Tibial artery (tissue), 4 donors: ENCODE measurements at places on chromosomes 11 and 22.

DNA sequence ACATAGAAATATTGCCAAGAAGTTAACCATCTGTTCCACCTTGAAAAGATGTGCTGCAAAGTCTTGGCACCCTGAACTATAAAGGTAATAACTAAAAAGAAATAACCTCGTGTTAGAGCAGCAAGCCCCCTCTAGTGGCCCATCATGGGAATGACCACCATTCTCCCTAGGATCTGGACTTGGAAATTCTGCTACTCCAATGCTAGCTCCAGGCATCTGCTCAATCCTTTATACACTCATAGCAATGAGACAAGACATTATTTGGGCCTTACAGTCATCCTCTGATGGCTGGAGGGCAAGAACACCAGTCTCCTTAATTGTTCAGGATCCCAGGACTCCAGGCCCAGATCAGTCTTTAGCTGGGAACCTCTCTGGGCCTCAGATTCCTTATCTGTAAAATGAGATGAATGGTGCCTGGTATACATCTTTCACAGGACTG is 76.0 kb downstream of the CWC15 start:
- peak; percentile 48 for DNase-seq

GRCh38 chr11:116782728-116783127 is 5.1 kb downstream of the ZPR1 start:
- DNase-seq = no peak

GRCh38 chr22:35728639-35729308 is 11.1 kb downstream of the APOL5 start:
- DNase-seq = no peak

DNA sequence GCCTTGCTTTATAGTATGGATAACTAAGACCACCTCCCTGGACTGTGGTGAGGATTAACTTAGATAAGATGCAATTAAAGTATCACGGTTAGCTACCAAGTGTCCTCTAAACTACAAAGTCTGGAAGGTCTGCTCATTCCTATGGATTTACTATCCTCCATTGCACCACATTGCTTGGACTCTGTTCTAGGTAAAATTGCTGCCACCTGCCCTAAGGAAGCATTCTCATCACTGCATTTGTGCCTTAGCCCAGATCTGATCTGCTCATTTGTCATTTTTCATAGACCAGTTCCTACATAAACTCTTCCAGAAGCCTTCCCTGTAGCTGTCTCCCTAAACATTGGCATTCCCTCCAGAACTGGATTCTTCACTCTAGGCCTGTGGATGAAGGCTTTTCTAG is 380.0 kb downstream of the INSC start:
- DNase-seq = no peak

DNA sequence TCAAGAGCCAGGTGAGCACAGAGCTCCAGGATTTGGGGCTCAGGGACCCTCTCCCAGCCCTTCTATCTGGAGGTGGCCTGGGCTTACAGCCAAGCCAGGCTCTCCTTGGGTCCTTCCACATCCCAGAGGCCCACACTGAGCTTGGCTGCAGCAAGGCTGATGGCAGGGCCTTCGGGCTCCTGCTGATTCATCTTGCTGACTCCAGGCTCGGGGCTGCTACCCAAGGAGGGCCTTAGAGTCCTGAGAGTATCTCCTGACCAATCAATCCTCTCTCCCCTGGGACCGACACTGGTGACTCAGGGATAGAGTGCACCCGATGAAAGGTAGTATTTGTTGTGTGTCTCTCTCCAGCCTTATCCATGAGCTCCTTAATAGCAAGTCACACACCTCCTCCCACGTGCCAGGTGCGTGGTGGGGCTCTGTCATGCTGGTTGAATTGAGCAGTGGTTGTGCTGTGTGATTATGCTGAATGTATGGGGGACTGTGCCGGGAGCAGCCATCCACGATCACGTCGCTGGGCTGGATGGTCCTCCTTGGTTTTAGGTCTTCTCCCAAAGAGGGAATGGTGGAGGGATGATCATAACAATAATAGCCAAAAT is 62.3 kb downstream of the GRIK4 start:
- DNase-seq = no peak

DNA sequence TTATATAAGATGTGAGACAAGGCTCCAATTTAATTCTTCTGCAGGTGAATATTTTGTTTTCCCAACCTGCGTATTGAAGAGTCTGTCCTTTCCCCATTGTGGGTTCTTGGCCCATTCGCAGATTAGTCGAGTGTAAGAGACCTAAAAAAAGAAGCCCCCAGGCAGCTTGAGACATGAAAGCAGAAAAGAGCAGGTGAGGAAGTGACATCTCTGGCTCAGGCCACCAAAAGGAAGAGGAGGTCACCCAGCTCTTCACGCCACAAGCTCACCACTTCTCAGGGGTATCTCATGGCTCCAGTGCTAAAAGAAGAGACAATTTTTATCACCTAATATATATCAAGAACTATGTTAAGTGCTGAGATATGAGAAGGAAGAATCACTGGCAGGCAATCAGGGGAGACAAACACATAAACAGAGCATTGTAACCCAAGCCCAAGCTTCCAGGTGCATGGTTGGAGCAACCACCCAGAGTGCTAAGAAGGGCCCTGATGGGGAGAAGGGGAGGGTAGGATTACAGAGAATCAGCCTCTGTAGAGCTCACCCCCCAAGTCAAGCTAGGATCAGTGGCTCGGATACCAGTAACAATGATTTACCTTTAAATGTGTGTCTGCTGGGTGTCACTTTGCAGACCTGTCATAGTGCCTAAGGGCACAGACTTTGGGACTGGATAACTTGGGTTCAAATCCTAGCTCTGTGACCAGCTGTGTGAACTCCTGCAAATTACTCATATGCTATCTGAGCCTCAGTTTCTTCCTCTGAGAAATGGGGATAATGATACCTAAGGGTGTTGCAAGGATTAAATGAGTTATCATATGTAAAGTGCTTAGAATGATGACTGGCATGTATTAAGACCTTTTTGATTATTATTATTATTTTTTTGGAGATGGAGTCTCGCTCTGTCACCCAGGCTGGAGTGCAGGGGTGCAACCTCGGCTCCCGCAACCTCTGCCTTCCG is 39.2 kb downstream of the MCHR1 start:
- DNase-seq = no peak

- no peak for DNase-seq
These were observed 8.1 kb upstream of the GLYAT start for GRCh38 chr11:58739725-58740430.

GRCh38 chr11:130815956-130816355 is 100.3 kb downstream of the SNX19 start:
- DNase-seq = no peak

DNA sequence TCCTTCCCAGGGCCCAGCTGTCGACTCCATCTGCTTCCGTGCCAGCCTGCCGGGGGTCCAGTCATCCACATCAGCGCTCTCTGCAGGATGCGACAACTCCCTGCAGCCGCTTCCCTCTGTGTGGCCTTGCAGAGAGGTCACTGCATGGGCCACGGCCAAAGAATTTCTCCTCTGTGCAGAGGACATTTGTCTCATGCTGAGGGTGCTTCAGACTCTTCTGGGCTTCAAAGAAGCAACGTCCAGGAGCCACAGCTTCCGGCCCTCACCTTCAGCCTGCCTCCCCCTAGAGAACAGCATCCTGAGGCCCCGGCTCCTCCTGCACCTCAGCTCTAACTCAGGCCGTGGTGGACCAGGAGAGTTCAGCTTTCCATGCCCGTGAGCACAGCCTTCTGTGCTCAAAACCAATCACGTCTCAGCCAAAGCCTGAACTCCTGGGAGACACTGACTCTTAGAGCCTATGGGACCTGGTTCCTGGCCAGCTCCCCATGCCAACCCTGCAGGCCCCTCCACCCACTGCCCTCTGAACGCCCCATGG is 258.9 kb downstream of the BRD1 start:
- peak; percentile 2 for DNase-seq
